Hindlimb muscle (tissue), 1 donor: ENCODE measurements at places on chromosomes 5 and 9. TPM values are rescaled to one million over a fixed set of nuclear protein-coding genes. Genes with fewer than 3 reads are reported as not detected.

Gene TICAM2
- polyA plus RNA-seq, result 5.0 TPM

DNA sequence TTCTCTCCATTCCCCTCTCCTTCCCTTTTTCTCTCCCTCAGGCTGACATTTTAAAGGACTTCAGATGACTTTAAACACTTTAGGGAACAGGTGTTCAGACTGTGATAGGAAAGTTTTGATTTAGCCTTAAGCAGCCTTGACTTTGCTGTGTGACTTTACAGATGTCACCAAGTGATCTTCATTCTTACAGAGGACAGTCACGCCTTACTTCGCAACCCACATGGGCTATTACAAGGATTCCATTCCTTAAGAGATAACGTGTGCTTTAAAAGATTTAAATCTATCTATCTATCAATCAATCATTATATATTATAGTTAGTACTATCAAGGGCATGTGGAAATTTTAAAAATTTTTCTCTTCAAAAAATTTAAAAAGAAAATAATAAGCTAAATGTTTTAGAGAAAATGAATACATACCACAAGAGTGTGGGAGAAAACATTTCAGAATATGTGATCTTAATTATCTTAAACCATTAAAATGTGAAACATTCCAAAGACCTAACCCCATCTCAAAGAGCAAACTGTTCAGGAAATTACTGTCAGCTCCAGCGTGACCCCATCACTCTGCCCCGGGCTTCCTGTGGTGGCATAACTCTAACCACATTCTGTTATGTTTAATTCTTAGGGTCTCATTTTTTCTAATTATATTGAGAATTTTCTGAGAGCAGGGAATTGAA is 530.5 kb downstream of the SEMA5A start:
- DNase-seq, result no peak

GRCh38 chr5:127492854-127493738 is 24.3 kb upstream of the PRRC1 start:
- peak; percentile 37 for DNase-seq

GRCh38 chr9:109039539-109039938 is 26.2 kb upstream of the CTNNAL1 start:
- no peak for DNase-seq

Gene SLC27A6
- polyA plus RNA-seq, result 0.34 TPM

GRCh38 chr9:114551750-114552685 is 35.6 kb upstream of the ATP6V1G1 start:
- DNase-seq, result peak; percentile 8

Gene AMBP
- 0.27 TPM for polyA plus RNA-seq

DNA sequence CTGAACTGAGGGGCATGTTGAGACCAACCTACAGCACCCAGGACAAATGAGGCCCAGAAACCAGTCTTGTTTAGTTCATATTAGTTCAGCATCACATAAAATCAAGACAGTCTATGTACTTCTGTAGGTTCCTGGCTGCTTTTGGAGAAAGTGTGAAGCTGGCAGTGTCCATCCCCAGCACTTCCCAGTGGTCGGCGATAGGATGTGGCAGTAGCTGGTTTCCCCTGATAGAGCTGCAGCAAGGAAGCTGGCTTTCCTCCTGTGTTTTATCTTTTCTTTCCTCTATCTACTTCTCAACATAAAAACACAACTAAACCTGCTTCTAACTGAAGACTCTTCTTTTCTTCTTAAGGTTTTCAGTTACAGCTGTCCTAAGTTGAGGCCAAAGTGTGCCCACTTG is 43.0 kb upstream of the SLC46A2 start:
- no peak for DNase-seq

- DNase-seq, result no peak
These were observed 148.6 kb upstream of the ELL2 start for GRCh38 chr5:96110300-96110699.

GRCh38 chr5:163914910-163915309 is 409.5 kb downstream of the MAT2B start:
- DNase-seq, result no peak

Gene STPG3
- not detected for polyA plus RNA-seq

DNA sequence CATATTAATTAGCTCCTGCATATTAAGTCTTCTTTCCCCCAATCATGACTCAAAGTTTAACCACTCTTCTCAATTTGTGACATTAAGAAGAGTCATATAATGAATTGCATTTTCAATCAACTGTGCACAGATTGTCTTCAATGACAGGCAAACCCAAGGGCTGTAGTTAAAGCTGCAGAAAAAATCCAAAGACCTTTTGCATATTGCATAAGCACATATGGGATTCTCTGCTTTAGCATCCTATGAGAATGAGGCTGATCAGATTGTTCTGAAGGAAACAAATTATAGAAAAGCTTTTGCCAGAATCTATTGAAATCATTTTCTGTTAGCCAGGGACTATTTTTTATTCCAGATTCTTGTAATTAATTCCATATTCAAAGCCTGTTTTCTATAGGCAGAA is 112.3 kb downstream of the FAM170A start:
- DNase-seq, result no peak

- DNase-seq, result no peak
These were observed 98.3 kb downstream of the NFIB start for GRCh38 chr9:14215614-14216013.

DNA sequence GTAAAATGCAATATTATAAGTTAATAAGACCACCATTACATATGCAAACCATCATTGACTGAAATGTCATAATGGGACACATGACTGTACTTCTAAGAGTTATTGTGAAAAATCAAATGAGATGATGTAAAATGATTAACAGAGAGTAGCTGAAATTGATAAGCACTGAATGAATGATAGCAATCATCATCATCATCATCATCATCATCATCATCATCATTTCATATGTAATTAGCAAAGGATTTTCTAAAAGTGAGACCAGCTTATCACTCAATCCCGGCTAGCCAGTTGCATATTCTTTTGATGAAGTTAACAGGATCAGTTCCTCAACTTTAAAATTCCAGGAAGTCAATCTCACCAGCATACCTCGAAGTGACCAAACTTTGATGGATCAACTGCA is 650.3 kb upstream of the KLF4 start:
- DNase-seq, result no peak

Gene TRIM7
- polyA plus RNA-seq, result 20.4 TPM

Gene PNPLA7
- 4.5 TPM for polyA plus RNA-seq

- DNase-seq, result peak; percentile 93
These were observed at the start of gene ZMYND19 for GRCh38 chr9:137590469-137591383. TSS of gene ZMYND19 (minus strand) at chr9:137590512. CDS start at chr9:137590263, 249 bp downstream.

- no peak for DNase-seq
These were observed 44.2 kb downstream of the SH3PXD2B start for GRCh38 chr5:172410160-172410559.

Gene FOXD1
- polyA plus RNA-seq, result 0.50 TPM

GRCh38 chr9:75894566-75894965 is 4.1 kb downstream of the PCSK5 start:
- no peak for DNase-seq

DNA sequence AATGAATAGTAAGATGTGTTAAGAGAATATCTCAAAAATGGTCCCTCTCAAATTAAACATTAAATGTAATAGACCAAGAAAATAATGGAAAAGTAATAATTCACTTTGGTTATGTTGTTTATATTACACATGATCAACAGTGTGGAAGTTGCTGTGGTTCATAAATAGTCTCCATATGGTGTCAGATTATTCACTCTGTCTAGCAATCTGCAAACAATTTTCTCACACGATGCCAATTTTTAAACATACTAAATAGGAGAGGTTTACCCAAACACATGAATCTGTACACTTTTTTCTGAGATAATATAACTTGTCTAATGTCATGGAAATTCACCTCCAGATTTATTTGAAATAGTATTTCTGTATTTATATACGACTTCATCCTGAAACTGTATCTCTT is 217.4 kb upstream of the FBXL7 start:
- DNase-seq, result no peak

- no peak for DNase-seq
These were observed 84.9 kb downstream of the GDNF start for GRCh38 chr5:37754976-37755375.

Gene PCA3
- 0.72 TPM for polyA plus RNA-seq

GRCh38 chr5:121968910-121969607 is 7.3 kb downstream of the SRFBP1 start:
- no peak for DNase-seq

DNA sequence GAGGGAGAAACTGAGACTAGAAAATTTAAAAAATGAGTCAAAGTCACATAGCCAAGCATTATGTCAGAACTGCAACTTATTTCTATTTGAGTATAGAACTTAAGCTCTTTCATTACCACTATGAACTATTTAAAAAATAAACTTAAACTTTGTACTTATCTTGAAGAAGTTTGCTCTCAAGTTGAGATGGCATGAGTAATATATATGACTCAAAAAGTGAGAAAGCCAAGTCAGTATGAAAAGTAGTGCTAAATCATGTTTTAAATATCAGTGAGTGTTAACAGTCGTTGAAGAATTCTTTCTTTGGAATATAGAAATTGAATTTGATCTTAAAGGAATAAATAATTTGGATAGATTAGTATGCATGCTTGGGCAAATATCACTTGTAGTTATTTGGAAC is 36.3 kb upstream of the CDH10 start:
- no peak for DNase-seq

- DNase-seq, result peak; percentile 48
These were observed 20.0 kb downstream of the APC start for GRCh38 chr5:112757468-112758208.

Gene ZNF354C
- polyA plus RNA-seq, result 6.7 TPM

GRCh38 chr5:31329715-31330114 is 136.2 kb downstream of the CDH6 start:
- no peak for DNase-seq

DNA sequence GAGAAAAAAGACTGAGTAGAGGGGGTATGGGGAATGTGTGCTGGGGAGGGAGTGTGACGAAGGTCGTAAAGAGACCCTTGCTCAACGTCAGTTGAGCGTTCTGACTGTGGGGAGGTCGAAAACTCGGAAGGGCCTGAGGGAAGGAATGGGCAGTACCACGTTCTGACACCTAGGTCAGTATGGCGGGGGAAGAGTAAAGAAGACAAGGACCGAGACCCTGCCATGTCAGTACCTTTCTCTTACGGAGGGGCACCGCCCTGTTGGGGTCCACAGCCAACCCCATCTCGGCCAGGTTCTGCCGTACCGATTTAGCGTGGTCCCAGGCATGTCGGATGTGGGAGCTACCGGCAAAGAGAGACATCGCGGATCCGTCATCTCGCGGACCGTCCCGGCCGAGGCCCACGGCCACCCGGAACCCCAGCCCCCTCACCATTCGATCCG is 375 bp downstream of the NOP16 start:
- DNase-seq, result no peak

Gene SDHA
- 100 TPM for polyA plus RNA-seq

DNA sequence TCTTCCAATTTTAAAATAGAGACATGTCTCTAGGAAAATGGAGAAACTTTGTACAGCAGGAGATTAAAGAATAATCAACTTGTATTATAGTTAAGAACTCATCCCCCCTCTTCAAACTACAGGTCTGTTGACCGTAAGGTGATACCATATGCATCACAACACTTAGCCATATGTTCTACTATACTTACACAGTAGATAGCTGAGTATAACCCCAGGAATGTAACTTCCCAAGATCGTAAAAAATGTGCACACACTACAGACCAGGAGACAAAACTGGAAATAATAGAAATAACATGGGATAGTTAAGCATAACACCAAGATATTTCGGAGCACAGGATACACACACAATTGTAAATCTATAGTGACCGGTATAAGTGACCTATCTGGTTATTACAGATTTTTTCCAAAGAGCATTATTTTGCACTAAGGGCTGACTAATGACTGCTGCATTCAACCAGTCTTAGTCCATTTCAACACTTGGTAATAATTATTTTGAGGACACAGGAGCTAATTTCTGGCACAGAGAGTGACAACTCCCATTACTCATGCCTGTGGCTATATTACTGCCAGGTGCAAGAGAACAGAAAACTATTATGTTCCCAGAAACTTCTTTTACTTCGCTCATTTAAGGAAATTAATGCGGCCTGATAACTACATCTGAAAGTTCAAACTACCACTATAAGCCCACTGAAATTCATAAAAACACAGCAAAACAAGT is 15.4 kb upstream of the ZNF622 start:
- DNase-seq, result no peak

GRCh38 chr5:150407096-150407720 is 5.5 kb downstream of the CD74 start:
- DNase-seq, result no peak

GRCh38 chr5:39447059-39447458 is 22.3 kb upstream of the DAB2 start:
- no peak for DNase-seq
